Stimulated activated CD8-positive, alpha-beta memory T cell treated with anti-CD3 and anti-CD28 coated beads, Interleukin-4, amount 100 ng/mL, for 4 hours (primary cell): ENCODE measurements at places on chromosomes 16 and 17.

GRCh38 chr16:88015806-88016140 lies 64.5 kb downstream of the BANP start:
- DNase-seq = no peak

- no peak for DNase-seq
Observed at GRCh38 chr17:80726558-80727408, 182.1 kb downstream of the RPTOR start.

- DNase-seq = no peak
Observed at GRCh38 chr16:74029115-74029792, 267.4 kb upstream of the PSMD7 start.

DNA sequence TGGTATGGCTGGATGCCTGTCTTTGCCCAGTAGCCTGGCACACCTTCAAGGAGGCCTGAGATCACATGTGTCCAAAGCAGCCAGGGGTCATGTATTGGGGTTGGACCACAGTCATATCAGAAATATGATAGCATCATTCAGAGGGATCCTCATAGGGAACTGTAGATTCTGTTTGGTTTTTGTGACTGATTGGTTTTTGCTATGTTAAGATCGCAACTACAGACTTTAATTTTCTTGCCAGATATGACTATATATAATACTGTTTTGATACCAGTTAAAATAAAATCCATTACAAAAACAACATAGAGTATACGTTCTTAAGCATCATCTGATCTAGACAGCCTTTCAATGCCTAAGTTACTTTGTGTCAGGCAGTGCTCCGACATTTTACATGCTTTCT lies 11.8 kb upstream of the SMPD3 start:
- no peak for DNase-seq

GRCh38 chr17:79543531-79543930 lies 67.3 kb downstream of the RBFOX3 start:
- DNase-seq = no peak

DNA sequence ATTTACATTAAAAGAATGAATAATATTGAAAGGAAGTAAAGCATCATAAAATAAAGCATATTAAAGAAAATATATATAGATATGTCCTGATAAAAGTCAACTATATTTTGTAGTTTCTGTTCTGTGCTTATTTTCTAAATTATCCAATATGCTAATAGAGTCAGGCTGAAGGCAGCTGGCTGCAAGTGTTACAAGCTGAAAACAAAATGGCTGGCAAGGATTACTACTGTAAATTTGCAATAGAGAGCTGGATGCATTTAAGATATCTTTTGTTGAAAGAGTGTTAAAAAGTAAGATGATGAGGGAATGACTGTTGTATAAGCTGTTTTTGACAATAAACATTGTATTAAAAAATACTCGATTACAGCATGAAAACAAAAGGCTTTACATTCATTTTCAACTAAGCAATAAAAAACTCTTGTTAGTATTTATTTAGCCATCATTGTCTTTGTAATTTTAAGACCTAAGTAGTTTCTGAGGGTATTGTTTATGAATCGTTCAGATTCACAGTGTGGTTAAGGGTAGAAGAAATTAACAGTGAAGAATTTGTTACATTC lies 76.3 kb downstream of the TANC2 start:
- DNase-seq = no peak
